ENCODE measurements at places on chromosomes 12 and 14.

GRCh38 chr12:10749700-10750384 is 26.7 kb upstream of the YBX3 start:
- DNase-seq: peak; percentile 72

DNA sequence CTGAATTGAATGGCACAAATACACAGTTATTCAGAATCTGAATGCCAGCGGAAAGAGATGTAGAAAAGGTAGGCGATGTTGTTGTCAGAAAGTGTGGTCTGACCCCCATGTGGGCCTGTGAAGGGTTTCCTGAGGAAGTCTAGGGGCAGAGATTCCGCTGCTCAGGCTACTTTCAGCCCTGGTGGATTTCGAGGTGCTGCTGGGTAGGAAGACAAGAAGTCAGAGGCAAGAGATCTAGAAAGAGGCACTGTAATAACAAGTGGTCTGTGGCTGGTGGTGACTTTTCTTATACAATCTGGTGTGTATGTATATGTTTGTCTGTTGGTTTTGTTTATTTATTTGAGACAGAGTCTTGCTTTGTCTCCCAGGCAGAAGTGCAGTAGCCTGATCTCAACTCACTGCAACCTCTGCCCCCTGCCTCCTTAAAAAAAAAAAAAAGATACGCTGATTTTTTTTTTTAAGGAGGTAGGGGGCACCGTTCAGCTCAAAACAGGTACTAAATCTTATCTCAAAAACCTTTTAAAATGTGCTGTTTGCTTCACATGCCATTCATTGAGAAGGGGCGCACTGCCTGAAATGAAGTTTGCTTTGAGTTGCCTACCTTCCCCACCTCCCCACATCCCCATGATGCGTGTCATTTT is 27.1 kb upstream of the MANSC4 start:
- peak; percentile 14 for DNase-seq

DNA sequence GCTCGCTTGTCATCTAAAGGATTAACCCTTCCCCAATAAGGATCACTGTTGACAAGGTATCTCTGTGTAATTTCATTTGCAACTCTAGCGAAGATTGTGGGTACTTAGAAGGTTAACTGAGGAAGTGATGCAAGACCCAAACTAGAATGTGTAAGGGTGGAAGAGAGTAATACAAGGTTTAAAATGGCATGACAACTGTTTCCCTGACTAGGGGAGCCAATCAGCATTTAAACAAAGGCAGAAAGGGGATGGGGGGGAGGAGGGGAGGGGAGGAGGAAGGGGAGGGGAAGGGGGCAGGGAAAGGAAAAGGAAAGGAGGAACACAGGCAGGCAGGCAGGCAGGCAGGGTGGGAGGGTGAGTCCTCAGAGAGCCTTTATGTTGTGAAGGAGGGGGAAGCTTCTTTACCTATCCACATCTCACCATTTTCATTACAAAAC is 31.1 kb downstream of the NRDE2 start:
- no peak for DNase-seq

DNA sequence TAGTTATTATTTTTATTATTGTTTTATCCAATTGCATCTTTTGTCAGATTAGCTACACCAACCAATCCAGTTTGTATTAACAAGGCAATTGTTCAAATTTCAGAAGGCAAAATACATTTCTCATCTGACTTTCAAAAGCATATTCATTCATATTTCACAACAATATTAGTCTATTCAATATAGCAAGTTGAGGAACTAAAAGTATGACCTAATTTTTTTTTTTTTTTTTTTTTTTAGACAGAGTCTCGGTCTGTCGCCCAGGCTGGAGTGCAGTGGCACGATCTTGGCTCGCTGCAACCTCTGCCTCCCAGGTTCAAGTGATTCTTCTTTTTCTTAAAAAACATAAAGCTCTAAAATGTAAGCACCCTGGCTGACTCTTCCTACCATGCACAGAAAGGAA is 17.3 kb downstream of the COX14 start:
- no peak for DNase-seq

- DNase-seq: no peak
These were observed 52.6 kb upstream of the ABCD2 start for GRCh38 chr12:39671898-39672875.

- no peak for DNase-seq
These were observed at the start of gene DAO for GRCh38 chr12:108879615-108880254. TSS of gene DAO (plus strand) at chr12:108880092. CDS start at chr12:108885007, 4,915 bp downstream.

DNA sequence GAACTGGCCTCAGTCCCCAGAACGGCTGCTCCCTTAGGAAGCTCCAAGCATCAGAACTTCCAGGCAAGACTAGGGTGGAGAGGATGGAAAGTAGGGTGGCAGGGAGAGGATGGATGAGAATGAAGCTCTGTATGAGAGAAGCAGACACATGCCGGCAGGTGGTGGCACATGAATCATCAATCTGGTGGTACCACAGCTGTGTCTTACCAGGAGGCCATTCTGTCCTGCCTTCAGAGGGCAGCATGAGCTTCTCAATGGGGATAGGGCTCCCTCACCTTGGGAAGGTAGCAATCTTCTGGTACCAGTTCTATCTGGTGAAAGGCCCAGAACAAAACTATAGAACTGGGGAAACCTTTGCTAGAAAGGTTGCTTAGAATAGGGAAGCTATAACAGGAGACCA is 55.4 kb upstream of the PYGL start:
- no peak for DNase-seq

All from CD4-positive, alpha-beta T cell treated with Interleukin-6 at 100 ng/mL for 8 hours (primary cell).